Ovary (tissue), 10 donors: ENCODE measurements at places on chromosomes 7 and 10. TPM values are rescaled to one million over a fixed set of nuclear protein-coding genes. Genes with fewer than 3 reads are reported as not detected.

The TMEM196 gene
- total RNA-seq = not detected

The C7orf57 gene
- total RNA-seq = 0.32 TPM

The SLC13A1 gene
- not detected for total RNA-seq

GRCh38 chr10:83367036-83367435 lies 772.3 kb upstream of the GHITM start:
- no peaks in the 10 kb centered on the region for H3K27me3 ChIP-seq
- H3K4me3 ChIP-seq = no peak overlapping the region
- no peaks in the 10 kb centered on the region for H3K4me1 ChIP-seq

The IL6 gene
- 0.78 TPM for total RNA-seq
